AG10803 (cell line): ENCODE measurements at places on chromosomes 1 and 21.

DNA sequence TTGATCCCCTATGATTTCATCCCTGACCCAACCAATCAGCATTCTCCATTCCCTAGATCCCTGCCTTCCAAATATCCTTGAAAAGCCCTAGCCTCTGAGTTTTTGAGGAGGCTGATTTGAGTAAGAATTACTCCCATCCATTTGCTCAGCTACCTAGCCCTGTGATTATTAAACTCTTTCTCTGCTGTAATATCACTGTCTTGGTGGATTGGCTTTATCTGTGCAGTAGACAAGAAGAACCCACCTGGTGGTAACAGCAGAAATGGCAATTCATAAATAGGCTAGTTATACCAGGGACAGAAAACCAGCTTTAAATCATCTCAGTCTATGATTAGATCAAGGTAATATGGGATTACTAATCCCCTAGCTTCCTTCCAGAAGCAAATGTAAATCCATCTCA is 13.0 kb downstream of the IL20 start:
- DNase-seq, result no peak

- DNase-seq, result peak; percentile 100
Measured at GRCh38 chr1:33433509-33434362, 2.8 kb upstream of the PHC2 start.

DNA sequence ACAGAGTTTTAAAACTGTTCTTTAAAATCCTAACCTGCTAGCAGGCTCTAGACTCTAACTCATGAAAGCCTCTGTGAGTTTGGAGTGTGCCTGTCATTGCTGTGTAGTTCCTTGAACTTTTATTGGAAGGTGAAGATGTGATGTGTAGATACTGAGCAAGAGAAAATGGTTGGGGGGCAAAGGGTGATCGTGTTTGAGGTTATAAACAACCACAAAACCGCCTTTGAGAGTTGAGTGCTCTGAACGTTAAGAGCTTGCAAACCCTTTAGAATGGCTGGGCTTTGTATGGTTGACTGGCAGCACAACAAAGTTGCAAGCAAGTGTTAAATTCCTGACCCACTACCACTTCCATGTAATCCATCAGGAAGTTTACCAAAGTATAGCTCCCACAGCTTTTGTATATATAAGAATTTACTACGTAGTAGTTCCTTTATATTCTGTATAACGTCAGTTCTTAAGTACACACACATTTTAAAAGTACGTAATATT is 19.6 kb downstream of the BACE2 start:
- no peak for DNase-seq

DNA sequence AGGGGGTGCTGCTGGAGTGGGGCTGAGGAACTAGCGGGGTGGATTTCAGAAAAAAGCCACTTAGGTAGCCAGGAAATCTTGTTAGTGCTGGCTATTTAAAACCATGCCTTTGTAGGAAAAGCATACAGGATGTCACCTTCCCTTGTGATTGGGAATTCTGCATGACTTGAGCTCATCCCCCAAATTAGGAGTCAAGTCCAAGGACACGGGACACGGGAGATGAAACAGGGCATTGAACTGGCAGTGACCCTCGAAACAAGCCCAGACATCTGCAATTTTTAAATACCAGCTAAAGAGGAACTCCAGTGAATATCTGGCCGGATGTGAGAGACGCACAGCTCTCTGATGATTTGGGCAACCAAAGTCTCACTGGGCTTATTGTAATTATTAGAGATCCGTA is 32.8 kb downstream of the C2CD2 start:
- DNase-seq, result no peak

- DNase-seq, result peak; percentile 33
Measured at GRCh38 chr21:17925899-17926298, 106.7 kb upstream of the C21orf91 start.
